ENCODE measurements at places on chromosomes 5 and 9.

DNA sequence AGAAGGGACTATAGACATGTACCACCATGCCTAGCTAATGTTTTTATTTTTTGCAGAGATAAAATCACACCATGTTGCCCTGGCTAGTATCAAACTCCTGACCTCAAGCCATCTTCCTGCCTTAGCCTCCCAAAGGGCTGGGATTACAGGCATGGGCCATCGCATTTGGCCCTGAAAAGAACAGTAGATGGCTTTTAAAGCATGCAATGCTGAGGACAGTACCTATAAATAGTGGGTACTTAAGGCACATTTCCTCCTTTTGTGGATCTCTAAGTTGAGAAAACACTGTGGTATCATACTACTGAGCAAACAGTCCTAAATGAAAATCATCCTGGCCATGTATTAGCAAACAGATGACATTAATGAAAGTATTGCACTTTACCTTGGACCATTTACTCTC lies 119.4 kb downstream of the TTC39B start:
- no peak for DNase-seq

DNA sequence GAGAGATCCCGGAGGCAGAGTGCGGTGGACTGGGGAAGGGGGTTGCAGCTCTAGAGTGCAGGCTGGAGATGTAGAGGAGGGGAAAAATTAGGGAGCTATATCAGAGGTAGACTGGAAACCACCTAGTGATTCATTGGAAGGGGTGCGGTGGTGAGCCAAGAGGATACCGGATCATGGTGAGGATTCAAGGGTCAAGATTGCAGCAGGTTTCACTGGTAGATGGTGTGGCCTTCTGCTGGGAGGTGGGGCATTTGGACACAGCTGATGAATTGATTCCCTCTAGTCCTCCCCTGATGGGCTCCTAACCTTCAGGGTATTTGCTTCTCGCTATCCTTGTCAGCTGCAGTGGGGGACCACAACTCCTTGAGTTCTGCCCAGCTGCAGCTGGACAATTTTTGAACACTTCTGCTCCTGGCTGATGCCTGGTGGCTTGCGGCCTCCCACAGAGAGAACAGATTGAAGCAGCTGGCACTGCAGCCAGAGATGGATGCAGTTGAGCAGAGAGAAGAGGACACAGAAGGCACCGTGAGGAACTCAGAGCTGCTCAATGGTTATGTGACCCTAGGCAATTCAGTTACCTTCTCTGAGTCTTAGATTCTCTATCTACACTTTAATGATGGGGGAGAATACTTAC lies 134.4 kb upstream of the ABCA1 start:
- no peak for DNase-seq

- no peak for DNase-seq
Observed at GRCh38 chr5:82221020-82221419, 57.1 kb downstream of the RPS23 start.

- no peak for DNase-seq
Observed at GRCh38 chr9:28502741-28503140, 929.5 kb upstream of the C9orf72 start.

DNA sequence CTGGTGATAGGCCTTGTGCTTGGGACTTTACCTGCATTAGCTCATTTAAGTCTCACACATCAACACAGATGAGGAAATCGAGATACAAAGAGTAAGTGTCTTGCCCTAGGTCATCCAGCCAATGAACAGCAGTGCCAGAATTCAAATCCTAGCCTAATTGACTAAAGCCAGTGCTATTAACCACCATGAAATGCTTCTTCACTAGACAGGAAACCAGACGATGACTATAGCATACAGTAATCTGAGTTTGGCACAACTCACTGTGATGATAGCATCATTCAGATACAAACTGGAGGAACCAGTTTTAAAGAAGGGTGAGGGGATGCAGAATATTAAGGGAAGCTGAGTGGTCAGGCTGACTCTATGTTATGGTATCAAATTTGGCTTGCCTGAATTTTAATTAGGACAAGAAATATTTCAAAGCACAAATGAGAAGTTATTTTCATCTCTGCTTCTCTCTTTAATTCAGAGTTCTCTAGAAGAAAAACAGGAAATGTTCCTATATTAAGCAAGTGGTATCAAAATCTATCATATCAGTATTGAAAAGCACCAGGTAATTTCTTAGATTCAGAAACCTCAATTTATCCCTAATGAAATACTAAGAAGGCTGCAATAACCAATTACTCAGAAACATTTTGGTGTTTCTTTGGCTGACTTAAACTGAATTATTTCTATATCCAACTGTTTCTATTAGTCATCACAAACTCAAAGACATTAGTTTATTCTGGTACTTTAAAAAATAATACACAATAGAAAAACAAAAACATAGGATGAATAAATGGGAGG lies 147.0 kb upstream of the RASA1 start:
- no peak for DNase-seq

- no peak for DNase-seq
Observed at GRCh38 chr5:169756071-169756765, 119.1 kb downstream of the DOCK2 start.

DNA sequence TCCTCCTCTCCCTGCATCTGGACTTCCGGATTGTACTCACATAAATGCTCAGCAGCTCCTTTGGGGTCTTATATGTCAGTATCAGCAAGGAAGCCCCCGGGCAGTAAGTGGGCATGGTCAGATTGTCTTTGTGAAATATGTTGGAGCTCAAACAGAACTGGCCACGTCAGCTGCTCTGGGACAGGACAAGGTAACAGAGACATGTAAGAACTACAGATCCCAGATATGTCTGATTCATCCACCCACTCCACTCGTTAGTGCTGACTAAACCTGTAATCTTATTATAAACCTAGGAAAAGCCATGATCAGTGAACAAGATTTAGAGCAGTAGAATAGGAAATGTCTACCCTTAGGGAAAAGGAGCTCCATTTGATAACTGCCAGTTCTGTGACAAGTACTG lies 561.8 kb downstream of the CETN3 start:
- no peak for DNase-seq

GRCh38 chr9:106820866-106821265 lies 42.1 kb upstream of the ZNF462 start:
- DNase-seq, result no peak

GRCh38 chr5:162474239-162474638 lies 406.7 kb downstream of the GABRG2 start:
- no peak for DNase-seq

DNA sequence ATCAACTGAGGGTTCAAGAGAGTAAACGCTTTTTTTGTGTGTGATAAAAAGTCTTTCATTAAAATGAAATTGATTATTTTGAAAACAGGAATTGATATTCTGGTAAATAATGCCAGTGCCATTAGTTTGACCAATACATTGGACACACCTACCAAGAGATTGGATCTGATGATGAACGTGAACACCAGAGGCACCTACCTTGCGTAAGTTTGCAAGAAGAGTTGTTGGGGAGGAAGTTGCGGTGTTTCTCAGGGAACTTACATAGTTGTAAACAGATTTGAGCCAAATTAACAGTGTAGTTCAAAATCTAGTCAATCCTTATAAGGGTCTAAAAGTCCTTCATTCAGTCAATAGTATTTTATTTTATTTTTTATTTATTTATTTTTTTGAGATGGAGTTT lies 28.9 kb downstream of the HSDL2 start:
- no peak for DNase-seq

DNA sequence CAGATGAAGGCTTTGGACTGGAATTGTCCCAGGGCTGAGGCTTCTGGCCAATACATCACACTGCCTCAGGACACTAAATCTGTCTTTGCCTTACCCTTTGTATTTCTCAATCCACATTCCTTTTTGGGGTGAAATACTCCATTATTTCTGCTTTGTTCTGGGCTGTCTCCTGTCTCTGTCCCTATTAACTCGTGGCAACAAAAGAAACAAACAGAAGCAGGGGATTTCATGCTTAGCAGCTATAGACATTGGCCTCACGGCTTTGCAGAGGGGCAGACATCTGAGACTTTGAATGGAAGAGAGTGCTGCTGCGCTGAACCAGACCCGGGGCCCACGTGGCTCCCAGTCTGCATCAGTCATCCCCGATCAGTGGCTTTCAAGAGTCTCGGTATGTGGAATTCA lies 129.7 kb downstream of the ARL15 start:
- DNase-seq, result no peak

GRCh38 chr5:68225188-68225910 lies 9.8 kb downstream of the PIK3R1 start:
- DNase-seq, result no peak

DNA sequence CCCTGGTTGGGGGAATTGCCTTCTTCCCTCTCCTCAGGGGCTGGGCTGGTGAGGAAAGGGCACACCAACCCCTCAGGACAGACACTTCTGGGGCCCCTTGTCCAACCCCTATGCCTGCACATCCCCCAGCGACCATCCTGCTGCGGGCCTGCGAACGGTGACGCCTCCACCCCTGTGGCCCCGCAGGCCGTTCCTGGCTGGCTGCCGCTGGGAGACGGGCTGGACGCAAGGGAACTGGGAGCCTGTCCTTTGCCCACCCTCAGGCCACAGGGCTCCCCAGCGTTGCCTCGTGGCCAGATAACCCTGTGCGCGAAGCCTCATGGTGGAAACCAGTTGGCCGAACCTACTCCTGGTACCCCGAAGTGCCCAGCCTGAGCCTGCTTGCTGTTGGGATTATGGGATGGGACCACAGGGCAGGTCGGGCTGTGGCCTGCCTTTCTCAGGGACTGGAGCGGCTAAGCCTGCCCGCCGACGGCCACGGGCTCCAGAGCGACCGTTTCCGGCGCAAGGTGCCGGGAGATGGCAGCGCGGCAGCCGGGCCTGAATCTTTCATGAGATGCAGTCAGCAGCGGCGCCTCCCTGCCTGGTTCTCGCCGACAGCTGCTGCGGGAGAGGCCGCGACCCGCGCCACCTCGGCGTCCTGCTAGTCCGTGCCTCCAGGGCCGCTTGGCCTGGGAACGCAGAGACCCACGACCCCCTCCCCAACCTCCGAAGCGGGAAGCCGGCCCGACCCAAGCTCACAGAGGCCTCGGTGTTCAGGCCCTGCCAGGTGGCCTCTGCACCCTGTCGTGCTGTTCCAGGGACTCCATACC lies 6.5 kb upstream of the PITX1 start:
- no peak for DNase-seq

- DNase-seq, result no peak
Observed at GRCh38 chr9:127506814-127507750, 55.8 kb downstream of the LRSAM1 start.

GRCh38 chr9:21030389-21031035 lies 928 bp downstream of the HACD4 start:
- DNase-seq, result no peak

DNA sequence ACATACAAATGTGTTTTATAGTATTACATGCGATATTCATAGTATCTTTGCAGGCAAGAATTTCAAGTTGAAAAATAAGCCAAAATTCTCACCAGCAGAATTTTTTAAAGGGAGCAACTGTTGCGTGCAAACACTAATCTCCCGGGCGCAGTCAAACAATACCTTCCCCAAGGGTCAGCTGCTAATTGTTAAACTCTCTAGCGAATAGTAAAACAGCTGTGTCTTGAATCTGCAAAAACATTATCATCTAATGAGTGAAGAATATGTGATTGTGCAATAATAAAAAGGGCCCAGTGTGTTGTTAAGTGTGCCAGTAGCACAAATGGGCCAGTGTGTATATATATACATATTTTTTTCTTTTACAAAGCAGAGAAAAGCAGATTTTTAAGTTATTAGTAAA lies 131.4 kb downstream of the CCDC192 start:
- no peak for DNase-seq

- DNase-seq, result no peak
Observed at GRCh38 chr5:142845954-142846398, 75.8 kb downstream of the ARHGAP26 start.

- no peak for DNase-seq
Observed at GRCh38 chr5:36276864-36277263, 24.8 kb downstream of the RANBP3L start.

GRCh38 chr5:142971303-142972013 lies 201.3 kb downstream of the ARHGAP26 start:
- no peak for DNase-seq

DNA sequence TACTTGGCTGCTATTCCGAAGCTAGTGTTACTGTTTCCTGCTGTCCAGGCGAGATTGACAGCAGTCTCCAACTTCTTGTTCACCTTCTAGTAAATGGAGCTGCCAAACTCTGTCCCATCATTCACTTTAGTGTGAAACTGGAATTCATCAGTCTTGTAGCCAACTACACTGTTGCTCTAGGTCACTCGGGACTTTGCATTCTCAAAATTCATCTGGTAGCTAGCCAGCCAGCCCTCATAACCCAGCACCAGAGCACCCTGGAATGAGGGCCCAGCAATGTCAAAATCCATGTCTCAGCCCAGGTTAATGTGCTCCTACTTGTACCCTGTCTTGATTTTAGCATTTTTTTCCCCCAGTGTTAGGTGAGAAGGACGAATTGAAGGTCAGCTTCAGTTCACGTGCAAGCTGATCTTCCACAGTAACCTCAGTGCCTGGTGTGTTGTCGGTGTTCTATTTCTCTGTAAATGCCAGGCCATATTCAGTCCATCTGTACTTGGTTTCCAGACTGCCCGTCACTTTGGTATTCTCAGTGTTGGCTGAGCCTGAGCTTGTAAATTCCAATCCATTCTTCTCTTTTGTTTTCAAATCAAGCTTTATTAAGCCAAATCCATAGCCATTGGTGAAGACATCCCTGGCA lies 28.9 kb downstream of the ZNF169 start:
- no peak for DNase-seq

- DNase-seq, result no peak
Observed at GRCh38 chr5:95940758-95941682, 20.6 kb downstream of the ELL2 start.

DNA sequence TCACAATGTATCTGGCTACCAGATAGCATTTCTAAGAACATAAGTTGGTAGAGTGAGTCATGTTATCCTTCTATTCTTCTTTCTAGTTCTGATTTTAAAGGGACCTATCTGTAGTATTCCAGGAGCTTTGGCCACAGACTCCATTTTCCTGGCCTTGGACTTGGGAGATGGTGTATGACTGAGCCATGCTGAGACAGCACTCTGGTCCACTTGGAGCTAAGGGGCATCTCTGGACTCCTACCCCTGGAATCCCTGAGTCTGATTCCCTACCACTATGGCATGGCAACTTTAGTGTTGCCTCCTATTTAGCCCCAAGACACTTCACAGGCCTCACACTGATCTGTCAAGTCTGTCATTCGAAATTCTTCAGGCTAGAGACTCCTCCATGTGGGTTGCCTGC lies 58.8 kb downstream of the BAAT start:
- DNase-seq, result no peak

DNA sequence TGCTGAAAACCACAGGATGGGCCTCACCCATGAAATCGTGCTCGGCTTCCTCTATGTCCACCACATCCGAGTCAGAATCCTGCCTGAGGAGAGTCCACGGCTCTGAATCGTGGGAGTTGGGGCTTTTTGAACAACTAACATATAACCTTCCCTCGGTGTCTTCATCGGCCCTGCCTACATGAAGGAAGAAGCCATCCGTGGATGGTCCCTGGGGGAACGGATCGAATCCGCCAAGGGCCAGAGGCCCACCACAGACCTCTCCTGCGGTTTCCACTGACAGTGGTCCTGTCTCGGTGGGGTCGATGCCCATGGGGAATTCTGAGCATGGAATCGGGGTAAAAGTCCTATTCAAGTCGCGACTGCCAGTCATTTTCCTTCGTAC lies 85.0 kb downstream of the CAMSAP1 start:
- DNase-seq, result no peak

Measured in frontal cortex (tissue), 4 donors.